NCI-H1417 treated with DMSO at 0.1 percent for 48 hours (cell line): ENCODE measurements at places on chromosomes 11 and 22.

- no peak for DNase-seq
Measured at GRCh38 chr11:30487200-30487898, 98.8 kb downstream of the MPPED2 start.

- no peak for DNase-seq
Measured at GRCh38 chr11:126701520-126701897, 299.1 kb downstream of the KIRREL3 start.

DNA sequence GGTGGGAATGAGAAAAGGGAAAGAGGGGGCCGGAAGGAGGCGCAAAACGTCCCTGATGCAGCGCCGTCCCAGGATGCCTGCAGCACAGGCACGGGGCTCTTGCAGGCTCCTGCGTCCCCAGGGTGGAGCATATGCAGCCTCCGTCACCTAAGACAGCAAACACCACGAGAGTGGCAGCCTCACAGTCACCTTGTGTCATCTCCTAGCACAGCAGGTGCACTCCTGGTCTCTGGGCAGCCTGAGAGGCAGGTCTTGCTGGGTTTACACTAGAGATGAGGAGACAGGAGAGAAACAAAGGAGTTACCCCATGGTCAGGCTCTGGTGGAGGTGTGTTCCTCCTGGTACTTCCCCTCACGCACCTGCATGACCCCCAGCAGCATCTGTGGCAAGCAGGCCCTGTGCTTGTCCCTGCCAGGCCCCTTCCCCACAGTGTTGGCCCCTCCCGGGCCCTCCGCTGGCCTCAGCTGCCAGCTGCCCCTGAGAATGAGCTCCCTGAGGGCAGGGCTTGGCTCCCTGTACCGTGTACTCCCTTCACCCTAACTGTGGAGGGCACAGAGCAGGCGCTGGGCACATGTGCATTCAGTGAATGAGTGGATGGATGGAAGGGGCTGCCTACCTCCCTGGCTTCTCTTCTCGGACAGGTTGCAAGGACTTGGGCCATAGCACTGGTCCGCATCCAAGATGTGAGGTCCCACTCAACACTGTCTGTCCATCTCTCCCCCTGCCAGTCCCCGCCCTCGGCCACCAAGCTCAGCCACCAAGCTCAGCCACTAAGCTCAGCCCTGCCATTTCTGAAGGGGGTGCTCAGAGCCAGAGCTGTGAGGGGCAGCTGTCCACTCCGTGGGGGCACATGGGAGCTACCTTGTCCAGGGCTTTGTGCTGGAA is 988.6 kb downstream of the BRD1 start:
- no peak for DNase-seq

DNA sequence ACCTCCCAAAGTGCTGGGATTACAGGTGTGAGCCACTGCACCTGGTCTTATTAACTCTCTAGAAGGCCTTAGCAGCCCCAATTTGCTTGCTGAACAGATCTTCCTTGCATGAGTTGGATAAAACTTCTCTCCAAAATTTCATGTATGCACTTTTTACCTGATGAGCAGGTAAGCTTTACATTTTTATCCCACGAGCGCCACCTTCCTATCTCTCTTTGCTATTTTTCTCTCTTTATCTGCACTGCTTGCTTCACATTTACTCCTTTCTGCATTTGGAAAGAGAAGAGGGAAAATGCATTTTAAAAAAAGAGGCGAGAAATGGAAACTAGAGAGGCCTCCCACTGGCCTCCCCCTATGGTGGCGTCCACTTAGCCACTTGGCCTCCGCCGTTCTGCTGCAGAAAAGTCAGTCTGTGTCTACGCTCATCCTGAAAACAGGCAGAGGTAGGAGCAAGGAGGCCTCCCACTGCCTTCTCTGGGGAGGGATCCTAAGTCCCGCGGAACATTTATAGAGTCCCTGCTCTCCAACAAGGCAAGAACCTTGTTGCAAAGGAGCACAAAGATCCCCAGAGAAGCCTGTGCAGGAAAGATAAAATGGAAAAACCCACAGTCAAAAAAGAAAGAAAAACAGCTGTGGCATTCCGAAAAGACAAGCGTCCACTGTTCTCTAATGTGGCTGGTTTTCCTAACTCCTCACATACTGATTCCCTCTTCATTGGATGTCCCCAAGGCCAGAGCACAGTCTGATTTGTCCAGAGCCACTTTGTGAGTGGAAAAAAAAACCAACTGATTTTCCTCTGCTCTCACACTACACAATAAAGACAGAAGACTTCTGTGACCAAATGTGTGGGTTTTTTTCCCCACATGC is 62.2 kb upstream of the INCENP start:
- no peak for DNase-seq

DNA sequence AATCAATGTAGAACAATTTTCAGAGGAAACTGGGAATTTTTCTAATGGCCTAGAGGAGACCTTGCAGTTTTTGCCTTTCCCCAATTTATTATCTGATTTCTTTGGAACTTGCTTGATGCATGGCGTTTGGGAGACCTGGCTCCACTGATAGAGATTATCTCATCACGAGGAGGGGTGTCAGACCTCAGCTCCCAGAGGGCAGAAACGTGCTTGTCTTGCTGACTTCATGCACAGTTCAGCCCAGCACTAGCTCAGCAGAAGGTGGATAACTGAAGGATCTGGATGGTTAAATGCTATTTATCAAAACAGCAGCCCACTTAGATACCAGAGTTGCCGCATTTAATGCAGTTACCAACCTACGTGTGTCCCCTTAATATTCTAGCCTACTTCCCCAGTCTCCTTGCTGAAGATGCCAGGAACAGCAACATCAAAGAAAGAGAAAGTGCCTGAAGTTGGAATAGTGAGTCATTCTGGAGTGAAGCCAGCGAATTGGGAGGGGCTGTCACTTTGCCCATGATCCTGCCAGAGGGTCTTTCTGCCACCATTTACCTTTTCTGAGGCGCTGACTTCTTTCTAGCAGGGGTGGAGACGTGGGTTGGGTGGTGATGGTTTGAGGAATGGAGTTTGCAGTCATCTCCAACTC is 133.5 kb upstream of the CADM1 start:
- no peak for DNase-seq

DNA sequence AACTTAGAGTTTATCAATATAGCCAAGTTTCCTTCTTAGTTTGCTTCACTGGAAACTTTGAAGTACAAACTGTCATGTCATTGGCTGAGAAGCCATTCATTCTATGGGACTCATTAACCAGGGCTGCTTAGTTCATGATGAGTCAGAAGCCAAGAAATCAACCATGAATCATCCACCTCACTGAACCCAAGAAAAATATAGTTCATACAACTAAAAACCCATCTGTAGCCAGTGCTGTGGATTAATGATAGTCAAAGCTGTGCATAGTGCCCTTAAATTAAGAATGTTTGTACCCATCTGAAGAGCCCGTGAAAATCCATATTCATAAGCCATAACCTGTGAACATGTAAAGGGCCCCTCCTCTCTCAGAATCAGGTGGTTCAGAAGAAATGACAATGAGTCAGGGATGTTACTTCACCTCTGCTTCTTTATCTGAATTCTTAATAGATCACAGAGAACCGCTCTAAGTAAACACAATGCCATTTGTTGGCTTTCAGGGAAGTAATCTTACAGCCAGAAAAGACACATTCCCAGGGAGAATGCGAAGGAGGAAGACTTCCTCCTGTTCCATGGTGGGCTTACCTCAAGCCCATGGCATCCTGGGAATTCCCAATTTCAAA is 25.4 kb downstream of the MMP20 start:
- no peak for DNase-seq

- no peak for DNase-seq
Measured at GRCh38 chr22:39290724-39291161, 28.7 kb downstream of the RPL3 start.

- no peak for DNase-seq
Measured at GRCh38 chr22:20657963-20658362, 116.0 kb upstream of the SERPIND1 start.

- DNase-seq: no peak
Measured at GRCh38 chr22:50202130-50202666, 1.4 kb downstream of the SELENOO start.

DNA sequence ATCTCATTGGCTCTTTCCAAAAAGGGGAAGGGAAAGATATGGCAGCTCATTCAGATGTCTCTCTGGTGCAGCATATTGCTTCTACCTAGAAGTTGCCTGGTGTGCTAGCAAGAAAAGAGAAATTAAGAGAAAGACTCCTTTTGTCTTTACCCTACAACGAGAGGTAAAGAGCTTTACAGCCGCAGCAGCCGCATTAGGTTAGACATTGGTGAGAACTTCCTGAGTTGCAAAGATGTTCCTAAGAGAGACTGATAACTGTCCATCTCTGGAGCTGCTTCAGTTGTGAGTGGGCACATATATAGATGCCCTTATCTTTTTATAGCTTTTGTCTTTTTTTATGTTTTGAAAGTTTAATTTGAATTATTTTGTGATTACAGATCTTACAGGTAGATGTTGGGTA is 80.8 kb upstream of the NNMT start:
- DNase-seq: no peak

DNA sequence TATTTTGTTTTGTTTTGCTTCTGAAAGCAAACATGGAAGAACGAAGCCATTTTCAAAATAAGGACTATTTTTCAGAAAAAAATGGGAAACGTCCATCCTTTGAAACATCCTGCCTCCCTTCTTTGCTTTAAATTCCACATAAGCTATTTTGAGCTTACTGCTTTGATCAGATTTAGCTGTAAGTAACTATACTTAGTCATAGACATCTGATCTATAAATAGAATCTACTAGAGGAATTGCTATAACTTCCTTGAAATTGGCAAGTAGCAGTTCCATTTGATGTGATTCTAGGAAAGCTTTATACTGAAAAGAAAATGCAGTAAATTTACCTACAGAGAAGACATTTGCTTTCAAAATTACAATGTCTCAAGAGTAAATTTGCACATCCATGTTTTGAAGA is 305.8 kb downstream of the TTC28 start:
- no peak for DNase-seq

DNA sequence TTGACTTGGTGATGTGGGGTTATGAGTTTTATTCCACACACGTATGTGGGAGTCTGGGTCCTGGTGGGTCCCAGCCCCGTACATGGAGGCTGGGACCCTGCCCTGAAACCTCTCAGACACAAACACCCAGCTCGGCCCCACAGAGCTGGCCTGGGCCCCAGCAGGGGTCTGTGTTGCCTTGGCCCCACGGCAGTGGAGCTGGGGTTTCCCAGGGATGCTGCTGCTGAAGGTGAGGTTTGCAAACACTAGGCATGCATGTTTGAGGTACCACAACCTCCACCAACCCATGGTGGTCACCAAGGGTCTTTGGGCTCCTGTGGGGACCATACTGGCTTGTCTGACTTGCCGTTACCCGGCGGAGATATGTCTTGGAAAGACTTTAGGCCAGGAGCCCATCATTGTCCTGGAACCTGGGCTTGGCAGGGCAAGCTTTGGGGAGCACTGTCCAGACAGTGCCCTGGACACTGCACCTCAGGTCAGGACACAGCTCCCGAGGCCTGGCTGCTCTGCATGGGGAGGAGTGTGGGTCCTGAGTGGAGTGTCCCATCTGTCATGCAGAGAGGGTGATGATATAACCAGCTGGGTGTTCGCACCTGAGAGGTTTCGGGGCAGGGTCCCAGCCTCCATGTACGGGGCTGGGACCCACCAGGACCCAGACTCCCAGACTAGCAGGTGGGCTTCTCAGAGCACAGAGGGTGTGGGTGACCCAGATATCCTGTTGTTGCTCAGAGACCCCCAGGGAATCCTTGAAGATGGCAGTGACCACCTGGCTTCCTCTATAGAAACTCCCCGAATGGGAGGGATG is 63.3 kb downstream of the KCNQ1 start:
- DNase-seq: no peak

GRCh38 chr11:78202733-78203167 is 14.0 kb downstream of the USP35 start:
- DNase-seq: no peak

- DNase-seq: no peak
Measured at GRCh38 chr22:41745968-41746367, 46.7 kb downstream of the MEI1 start.

DNA sequence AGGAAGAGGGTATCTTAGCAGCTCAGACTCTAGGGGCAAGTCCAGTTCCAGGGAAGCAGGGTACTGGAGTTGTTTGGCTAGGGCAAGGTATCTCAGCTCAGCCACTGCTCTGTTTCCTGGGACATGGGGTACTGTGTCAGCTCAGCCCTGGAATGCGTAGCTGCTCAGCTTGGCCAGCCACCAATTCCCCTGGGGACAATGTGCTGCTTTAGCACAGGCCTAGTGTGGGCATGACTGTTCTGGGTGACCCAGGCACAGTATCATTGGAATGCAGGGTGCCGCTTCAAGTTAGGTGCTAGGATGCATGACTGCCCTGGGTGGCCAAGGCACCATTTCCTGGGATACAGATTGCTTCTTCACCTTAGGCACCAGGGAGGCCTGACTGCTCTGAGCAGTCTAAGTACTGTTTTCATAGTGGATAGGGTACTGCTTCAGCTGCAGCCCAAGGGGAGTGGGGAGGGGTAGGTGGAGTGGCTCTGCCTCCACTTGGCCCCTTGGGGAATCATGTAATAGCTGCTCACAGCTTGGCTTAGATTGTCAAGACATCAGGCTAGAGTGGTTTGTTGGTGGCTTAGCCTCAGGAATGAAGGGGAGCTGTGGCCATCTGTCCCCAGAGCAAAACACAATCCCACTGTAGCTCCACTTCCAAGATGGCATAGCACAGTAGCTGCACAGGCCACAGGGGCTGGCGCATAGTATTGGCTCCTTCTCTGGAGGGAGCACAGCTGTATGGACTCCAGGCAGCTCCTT is 36.0 kb downstream of the MADD start:
- no peak for DNase-seq

DNA sequence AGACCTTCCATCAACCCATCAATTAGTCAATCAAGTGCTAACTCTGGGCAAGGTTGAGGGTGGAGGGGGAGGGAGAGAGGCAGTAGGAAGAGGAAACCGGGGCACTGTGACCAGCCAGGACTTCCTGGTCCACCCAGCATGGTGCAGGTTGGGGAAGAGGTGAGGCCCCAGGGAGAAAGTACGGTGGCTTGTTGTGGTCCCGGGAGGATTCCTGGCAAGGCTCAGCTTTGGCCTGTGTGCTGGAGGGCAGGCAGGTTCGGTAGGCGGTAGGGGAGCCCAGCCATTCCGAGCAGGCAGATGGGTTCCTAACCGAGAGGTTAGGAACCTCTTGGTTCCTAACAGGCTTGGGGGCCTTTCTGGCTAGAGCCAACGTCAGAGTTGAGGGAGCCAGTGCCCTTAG is 10.8 kb downstream of the ST14 start:
- no peak for DNase-seq

DNA sequence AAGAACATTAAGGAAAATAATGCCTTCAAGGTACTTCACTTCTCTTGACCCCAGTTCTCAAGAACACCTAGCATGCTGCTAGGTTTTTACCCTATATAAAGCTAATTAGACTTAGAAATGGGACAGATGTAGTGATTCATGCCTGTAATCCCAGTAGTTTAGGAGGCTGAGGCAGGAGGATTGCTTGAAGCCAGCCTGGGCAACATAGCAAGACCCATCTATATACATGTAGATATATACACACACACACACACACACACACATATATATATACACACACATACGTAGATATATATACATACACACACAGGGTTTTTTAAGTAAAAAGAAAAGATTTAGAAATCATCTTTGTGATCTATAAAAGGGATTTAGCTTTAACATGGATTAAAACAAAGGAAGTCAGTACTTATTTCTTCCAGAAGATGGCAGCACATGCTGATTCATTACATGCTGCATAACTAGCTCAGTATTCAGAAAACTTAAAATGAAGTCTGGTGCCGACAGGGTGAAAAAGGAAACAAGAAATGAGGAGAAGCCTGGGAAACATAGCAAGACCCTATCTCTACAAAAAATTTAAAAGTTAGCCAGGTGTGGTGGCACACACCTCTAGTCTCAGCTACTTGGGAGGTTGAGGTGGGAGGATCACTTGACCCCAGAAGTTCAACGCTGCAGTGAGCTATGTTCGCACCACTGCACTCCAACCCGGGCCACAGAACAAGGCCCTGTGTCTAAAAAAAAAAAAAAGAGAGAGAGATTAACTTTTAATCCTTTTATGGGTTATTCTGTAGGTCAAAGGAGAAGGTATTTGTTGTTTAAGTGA is 28.5 kb upstream of the RBX1 start:
- DNase-seq: no peak
